ENCODE measurements at places on chromosomes 13 and 19.
A peak's percentile ranks its signal among the peaks of the same experiment; 100 is the strongest.

GRCh38 chr13:39100996-39101738 lies 62.9 kb downstream of the NHLRC3 start:
- DNase-seq, result no peak

DNA sequence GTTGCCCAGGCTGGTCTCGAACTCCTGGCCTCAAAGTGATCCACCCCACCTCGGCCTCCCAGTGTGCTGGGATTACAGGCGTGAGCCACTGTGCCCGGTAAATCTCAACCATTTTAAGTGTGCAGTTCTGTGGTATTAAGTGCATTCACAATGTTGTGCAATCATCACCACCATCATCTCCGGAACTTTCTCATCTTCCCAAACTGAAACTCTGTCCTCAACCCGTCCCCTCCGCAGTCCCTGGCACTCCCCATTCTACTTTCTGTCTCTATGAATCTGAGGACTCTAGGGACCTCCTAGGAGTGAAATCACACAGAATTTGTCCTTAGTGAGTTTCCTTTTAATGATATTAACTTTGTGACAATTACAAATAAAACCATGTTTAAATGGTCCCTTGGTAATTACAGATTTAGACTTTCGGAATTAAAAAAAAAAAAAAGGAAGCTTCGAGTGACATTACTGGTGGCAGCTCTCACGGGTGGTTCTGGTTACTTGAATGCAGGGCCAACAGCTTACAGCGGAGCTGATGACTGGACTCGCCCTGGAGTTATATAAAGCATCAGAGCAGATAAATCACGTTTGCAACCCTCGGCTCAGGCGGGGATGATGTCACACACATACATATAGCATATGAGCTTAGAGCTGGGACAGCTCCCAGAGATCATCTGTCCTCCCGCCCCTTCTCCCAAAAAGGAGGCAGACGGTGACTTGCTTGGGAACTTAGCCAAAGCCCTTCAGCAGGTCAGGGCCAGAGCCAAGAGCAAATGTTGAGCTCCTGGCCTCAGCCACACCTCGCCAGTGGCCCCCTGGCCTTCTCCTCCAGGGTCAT lies 89.8 kb downstream of the ZNF557 start:
- peak; percentile 41 for DNase-seq

- no peak for DNase-seq
Measured at GRCh38 chr13:77980592-77980991, 62.0 kb upstream of the EDNRB start.

GRCh38 chr13:78977311-78977710 lies 318.4 kb upstream of the OBI1 start:
- DNase-seq, result no peak

DNA sequence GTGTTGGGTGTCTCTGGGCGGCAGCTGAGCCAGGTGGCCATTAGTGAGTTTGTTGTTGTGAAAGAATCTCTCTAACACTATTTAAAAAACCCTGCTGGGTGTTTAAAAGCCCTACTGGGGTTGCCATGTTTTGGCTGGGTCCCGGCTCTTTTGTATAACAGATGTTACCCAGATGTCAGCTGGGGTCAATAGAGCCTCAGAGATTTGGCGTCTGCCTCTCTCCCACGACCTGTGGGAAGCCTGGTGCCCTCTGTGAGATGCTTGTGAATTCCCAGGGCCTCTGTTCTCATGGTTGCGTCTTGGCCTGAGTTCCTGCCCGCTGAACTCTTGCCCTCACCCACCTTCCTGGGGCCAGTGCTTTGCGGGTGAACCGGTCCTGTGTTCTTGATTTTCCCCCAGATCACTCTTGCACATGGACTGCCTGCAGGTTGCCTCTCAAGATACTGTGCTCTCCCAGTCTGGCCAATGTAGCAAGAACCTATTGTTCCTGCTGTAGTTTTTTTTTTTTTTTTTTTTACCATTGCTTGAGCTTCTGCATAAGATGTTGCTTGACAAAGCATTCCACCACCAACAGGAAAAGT lies 9.5 kb downstream of the NFILZ start:
- no peak for DNase-seq

- DNase-seq, result no peak
Measured at GRCh38 chr19:14555918-14556661, 15.8 kb downstream of the NDUFB7 start.

DNA sequence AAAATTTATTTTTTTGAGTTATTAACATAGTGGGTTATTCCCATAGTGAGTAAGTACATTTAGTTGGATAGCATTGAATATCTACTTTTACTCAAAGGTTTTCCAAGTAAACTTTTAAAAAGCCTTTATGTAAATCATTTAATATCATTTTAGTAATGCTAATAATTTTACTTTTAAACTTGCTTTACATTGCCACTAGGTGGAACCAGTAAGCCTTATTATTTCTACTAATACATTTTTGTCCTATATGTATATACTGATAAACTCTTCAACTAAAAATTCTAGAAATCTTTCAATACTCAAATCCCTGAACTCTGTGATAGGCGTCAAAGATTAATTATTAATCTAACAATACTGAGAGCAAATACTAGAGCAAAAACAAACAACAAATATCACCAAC lies 1709.2 kb upstream of the PCDH20 start:
- DNase-seq, result no peak

DNA sequence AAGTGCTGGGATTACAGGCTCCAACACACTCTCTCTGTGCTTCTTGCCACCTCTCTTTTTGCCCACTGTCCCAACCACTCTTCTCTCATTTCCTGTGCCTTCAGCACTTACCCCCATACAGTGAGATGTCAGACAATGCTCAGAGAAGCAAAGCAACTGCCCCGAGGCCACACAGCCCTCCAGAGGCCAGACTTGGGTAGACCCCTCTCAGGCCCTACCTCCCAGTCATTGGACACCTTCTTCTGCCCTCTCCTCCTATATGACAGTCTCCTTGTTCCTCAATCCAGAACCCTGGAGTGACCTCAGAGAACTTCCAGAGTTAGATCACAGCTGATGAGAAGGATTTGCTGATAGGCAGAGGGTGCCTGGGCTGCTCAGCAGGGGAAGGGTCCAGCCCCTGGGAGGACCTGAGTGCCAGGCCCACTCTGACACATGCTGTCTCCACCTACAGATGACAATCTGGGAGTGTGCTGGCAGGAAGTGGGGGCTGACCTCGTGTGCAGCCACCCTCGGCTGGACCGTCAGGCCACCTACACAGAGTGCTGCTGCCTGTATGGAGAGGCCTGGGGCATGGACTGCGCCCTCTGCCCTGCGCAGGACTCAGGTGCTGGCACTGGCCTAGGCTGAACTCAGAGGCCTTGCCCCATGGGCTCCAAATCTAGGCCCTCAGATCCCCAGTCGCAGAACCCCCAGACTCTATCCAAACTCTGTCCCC lies 24.4 kb downstream of the LTBP4 start:
- no peak for DNase-seq

DNA sequence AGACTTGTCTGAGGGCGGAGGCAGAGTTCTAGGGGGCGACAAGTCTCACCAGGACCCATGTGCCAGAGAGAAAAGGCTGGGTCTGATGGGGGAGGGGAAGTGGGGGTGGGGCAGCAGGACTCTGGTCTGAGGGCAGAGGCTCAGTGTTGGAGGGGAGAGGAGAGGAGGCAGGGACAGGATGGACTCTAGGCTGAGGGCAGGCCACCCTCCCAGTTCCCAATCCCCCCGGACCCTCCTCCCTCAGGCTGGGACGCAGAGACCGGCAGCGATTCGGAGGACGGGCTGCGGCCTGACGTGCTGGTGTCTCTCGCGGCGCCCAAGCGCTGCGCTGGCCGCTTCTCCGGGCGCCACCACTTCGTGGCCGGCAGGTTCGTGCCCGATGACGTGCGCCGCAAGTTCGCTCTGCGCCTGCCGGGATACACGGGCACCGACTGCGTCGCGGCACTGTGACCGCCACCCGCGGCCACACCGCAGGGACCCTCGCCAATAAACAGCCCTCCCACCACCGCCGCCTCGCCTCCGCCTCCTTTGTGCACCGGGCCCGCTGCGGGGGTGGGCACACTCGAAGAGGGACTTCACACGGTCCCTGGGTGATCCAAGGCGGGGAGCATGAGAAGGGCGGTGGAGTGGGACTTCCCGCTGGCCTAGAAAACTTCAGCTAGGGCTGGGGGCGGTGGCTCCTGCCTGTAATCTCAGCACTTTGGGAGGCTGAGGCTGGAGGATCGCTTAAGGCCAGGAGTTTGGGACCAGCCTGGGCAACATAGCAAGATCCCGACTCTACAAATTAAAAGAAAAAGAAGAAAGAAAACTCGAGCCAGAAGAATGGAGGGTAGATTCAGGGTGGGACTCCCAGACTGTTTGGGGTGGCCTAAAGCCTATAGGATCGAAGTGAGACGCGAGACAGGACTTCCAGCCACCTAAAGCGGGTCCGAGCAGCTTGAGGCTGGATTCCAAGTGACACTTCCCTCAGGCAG lies 703 bp upstream of the CILP2 start:
- DNase-seq, result no peak

DNA sequence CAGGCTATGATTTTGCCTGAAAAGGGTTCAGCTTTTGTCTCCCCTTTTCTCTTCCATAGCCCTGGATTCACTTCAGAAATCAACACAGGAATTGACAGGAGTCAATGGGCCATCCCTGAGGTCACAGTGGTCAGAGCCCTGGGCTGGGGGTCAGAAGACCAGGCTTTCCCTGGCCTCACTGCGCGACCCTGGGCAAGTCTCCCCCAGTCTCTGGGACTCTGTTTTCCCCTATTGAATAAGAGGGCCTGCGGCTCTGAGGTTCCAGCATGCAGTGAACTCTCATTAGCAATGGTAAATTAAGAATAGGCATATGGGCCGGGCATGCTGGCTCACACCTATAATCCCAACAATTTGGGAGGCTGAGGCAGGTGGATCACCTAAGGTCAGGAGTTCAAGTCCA lies 30.7 kb upstream of the VSTM2B start:
- DNase-seq, result no peak

- DNase-seq, result no peak
Measured at GRCh38 chr13:104111031-104111430, 1044.8 kb upstream of the SLC10A2 start.

DNA sequence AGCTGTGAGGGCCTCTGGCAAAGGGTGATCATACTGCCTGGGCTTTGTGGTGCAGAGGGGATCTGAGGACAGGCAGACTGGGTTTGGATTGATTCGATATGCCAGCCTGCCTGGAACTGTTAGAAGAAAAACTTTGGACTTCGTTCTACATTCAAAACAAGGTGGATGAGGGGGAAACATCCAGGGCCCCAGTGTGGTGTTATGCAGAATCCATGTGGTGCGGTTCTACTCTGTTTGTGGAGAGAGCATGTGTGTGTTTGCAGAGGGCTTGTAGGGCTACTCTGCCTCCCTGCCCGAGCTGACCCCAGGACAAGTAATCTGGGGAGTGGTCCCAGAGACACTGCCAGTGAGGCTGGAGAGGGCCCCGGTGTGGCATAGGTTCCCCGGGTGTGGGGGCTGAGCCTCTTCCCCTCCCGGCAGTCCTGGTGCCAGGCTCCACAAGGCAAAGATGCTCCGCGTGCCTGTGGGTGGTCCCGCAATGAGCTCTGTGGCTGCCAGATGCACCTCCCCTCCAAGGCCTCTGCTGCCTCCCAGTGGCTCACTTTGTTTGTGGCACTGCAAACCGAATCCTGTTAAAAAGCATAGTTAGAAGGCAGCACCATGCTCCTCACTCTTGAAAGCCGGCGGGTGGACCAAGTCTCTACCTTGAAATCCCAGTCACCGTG lies 22.3 kb upstream of the TFDP1 start:
- DNase-seq, result peak; percentile 45

DNA sequence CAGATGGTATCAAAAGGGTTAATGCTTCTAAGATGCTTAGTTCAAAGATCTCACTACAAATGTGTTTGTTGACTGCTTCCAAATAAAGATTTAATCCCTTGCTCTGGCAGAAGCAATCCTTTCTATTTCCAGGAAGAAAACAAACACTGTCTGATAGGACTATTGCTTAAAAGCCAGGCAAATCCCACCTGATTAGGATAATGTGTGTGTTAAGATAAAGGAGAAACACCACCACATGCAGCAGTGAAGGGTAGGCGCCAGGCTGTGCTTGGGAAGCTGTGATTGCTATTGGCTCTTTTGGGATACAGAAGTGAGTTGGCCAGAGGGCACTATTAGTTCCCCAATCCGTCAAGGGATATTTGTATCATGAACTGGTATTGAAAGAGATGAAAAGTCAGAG lies 62.8 kb upstream of the LRCH1 start:
- DNase-seq, result no peak

DNA sequence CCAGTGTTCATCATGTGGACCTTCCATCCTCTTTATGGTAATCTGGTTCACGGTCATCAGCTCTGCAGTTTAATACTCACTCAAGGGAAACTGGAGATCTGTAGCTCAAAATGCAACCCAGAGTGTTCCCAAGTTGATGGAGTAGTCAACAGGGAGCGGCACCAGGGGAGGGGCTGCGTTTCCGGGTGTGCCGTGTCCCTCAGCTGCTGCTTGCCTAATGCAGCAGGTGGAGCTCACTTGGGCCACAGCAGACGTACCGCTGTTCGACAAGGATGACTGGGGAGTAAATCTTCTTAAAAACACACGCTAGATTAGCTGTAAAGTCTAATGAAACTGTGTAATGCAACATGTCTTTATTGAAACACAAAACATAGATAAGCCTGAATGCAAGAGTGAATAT lies 81.1 kb downstream of the TNFSF13B start:
- no peak for DNase-seq

DNA sequence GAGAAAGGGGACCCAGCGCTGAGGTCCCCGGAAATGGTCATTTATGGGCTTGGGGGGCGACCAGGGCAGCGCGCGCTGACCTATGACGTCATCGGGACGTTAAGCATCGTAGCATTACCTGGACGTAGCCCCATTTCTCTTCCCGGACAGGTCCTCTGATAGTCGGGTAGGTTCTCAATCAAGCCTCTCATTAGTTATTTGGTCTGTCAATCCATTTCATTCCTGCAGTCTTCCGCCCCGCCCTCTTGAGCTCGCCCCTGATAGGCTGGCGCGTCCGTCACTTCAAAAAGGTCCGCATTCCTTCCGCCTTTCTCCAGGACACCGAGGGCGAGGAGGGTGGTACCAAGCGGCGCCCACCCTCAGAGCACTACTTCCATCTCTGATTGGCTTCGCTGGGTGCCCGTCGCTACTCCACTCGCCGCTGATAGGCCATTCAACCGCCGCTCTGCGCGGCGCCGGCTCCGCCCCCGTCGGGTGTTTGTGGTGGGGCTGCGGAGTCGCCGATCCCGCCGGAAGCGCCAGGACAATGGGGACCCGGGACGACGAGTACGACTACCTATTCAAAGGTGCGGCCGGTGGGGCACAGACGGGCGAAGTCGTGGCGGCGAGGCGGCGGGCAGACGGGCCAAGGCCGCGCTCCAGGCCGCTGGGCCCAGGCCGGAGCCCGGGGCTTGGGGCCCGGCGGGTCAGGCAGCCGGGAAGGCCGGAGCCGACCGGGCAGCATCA lies at the start of gene RAB11B:
TSS of gene RAB11B (plus strand) at position 470 of the 726 bp plus-strand sequence. CDS start at position 527, 57 bp downstream.
- DNase-seq, result peak; percentile 100
